Stimulated activated CD8-positive, alpha-beta memory T cell treated with anti-CD3 and anti-CD28 coated beads, Interleukin-4, amount 100 ng/mL, for 1 hour (primary cell): ENCODE measurements at places on chromosomes 3 and 15.

GRCh38 chr3:124385996-124386395 lies 344.3 kb upstream of the UMPS start:
- no peak for DNase-seq

DNA sequence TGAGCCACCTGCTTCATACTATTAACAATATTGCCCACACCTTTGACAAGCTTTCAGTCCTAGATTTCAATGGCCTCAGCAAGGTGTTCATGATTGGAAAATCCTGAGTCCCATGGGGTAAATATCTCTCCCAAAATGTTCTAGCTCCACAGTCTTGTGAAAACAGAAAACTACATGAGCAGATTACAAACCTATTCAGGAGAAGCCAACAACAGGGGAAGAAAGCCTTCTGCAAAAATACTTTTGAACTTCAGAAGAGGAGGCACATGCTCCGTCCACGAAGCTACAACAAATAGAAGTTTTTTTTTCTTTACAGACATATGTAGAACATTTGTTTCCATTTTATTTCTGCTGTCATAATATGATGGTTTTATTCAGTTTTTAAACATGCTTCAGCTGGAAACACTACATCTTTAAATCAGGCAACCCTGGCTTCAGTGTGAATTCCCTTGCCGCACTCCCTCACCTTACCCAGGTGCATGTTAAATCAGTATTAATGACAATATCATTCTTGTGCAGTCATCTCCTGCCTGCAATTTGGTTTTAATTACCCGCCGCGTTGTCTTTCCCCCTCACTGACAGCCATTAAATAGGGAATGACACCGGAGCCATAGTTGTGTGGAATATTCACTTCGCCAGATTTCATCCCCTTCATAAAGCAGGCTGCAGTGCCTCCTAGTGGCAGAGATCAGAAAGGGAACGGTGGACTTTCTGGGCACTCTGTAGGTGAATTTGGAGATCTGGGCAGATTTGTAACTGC lies 725.5 kb upstream of the ARRDC4 start:
- peak; percentile 9 for DNase-seq

DNA sequence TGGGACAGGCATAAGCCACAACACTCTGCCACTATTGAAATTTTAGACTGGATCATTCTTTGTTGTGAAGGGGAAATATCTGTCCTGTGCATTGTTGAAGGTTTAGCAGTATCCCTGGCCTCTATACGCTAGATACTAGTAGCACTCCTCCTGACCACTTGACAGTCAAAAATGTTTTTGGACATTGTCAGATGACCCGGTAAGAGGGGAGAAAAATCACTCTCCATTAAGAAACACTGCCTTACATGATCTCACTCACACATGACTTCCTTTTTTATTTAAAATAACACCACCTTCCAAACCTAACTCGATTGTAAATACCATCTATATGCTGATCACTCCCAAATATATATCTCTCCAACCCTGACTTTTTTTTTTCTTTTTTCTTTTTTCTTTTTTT lies 15.3 kb upstream of the HLTF start:
- no peak for DNase-seq

DNA sequence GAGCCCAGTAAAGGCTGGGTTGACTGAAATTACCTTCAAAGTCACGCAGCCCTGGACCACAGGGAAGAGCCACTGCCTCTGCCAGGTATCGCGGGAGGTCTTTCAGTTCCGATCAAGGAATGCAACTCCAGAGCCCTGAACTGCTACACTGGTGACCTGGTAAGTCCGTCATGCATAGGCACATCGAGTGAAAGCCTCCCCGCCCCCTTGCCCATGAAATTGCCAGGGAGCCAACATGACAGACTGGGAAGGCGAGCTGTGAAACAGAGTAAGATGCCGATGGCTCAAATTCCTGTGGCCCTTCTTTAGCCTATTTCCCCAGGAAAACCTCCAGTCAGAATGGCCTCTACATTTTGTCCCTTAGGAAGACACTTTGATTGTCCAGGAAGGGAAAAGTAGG lies 2.3 kb upstream of the GP5 start:
- no peak for DNase-seq

DNA sequence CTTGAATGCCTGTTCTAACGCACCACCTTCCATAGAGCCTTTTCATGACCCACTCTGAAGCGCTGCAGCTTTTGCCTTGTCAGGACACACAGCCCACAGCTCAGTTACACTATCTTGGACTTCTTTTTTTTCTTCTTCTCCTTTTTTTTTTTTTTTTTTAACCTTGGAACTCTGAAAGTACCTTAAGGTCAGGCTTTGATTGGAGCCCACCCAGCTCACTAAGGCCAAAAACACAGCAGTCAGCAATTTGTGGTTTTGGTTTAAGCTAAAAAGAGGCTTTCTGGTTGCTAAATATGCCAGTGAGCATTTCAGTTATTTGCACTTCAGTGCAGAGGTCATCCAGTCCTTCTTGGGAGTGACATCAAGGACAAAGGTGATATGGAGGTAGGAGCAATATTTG lies 1.7 kb downstream of the SLC25A20 start:
- no peak for DNase-seq

- DNase-seq = no peak
These were observed 208.5 kb downstream of the EPHA3 start for GRCh38 chr3:89315750-89316470.

- DNase-seq = no peak
These were observed 33.5 kb downstream of the FAM174B start for GRCh38 chr15:92621972-92622533.
